Heart right ventricle (tissue), 16 donors: ENCODE measurements at places on chromosomes 1 and 21. TPM values are rescaled to one million over a fixed set of nuclear protein-coding genes. Genes with fewer than 3 reads are reported as not detected.
A peak's percentile ranks its signal among the peaks of the same experiment; 100 is the strongest.

The ATP1A4 gene
- total RNA-seq: 0.28 TPM

The PPFIA4 gene
- 45.4 TPM for total RNA-seq

The NOS1AP gene
- 4.5 TPM for total RNA-seq

The AK5 gene
- 0.44 TPM for total RNA-seq

The ABCA4 gene
- 0.47 TPM for total RNA-seq

DNA sequence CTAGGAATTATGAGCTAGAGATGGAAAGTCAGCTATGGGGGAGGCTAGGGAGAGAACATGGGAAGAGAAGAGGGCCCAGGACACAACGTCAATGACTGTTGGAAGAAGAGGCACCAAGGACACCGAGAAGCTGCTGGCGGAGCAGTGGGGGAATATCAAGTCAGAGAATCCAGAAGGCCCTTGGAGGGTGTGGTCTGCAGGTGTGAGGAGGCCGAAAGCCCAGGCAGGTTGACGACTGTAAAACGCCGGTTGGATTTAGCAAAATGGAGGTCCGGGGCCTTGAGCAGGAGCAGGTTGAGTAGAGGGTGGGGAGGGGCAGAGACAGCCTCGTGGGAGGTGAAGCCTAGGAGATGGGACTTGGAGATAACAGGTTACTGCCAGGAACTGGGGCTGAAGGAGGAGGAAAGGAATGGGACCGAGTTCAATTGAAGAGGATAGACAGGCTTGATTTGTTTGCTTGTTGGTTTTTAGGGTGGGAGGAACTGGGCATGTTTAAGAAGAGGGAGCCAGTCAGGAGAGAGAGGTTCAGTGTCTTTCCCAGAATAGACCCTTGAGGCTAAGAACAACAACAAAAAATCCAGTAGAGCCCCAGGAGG lies 35.1 kb downstream of the EDN2 start:
- H3K4me3 ChIP-seq: no peak overlapping the region
- no peak overlapping the region for H3K27ac ChIP-seq
- H3K36me3 ChIP-seq: no peaks in the 10 kb centered on the region
- H3K27me3 ChIP-seq: no peaks in the 10 kb centered on the region
- peaks cover 3% of the 10 kb centered on the region for H3K4me1 ChIP-seq

DNA sequence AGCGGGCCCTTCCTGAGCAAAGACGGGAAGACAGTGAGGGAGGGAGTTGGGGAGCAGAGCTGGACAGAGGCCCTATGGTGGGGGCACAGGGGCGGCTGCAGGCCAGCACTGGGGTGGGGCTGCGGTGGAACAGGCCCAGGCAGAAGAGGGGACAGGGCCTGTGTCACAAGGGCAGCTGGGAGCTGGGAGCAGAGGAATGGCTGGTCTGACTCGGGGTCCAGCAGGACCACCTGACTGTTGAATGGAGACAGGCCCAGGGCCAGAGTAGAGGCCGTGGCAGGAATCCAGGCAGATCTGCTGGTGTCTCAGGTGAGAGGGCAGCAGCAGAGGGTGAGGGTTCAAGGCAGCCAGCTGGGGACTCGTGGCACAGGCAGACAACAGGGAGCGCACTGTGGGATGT lies 25.3 kb downstream of the CTNNBIP1 start:
- no peak for DNase-seq
- peak overlapping the region; percentile 76 for H3K27ac ChIP-seq
- H3K36me3 ChIP-seq: no peaks in the 10 kb centered on the region
- no peak overlapping the region for H3K4me3 ChIP-seq
- peaks cover 68% of the 10 kb centered on the region for H3K4me1 ChIP-seq

DNA sequence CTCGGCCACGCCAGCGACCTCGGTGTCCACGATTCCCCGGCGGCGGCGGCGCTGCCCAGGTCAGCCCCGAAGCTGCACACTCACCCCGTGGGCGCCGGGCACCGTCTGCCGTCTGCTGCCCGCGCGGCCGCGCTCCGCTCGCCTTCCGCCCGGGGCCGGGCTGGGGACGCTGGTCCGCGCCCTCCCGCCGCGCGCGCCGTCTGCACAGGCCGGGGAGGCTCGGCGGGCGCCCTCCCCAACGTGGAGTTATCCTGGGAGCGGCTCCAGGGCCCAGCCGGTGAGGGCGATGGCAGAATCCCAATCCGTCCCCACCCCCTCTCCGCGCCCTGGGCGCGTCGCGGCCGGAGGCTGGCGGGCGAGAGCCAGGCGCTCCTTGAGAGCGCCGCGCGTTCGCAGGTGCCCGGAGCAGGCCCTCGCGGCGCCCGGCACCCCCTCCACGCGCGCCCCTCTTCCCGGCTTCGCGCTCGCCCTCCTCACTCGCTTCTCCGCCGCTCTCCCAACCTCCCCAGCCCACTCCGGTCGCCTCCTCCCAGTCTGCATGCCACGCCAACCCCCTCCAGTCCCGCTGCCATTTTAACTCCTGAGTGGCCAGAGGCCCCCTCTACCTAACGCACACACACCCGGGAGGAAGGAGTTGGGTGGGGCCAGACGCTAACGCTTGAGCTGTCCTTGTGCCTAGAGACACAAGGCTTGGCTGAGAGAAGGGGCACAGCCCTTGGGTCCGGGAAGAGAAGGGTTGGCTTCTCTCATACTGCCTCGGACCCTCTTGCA lies at the start of gene LRRN2:
Gene LRRN2, minus strand, starts transcription at position 503 of the 771 bp plus-strand sequence. CDS start 65,746 bp downstream, outside the sequence.
- peak within 1 kb of the TSS; percentile 54 for H3K4me3 ChIP-seq
- H3K36me3 ChIP-seq: no peaks in the 10 kb centered on the region
- peaks cover 5% of the 10 kb centered on the region for H3K4me1 ChIP-seq

GRCh38 chr21:45487891-45488600 lies 54.2 kb downstream of the SLC19A1 start:
- no peak overlapping the region for H3K4me3 ChIP-seq
- no peak for DNase-seq
- H3K4me1 ChIP-seq: no peaks in the 10 kb centered on the region
- no peaks in the 10 kb centered on the region for H3K36me3 ChIP-seq
- no peaks in the 10 kb centered on the region for H3K27me3 ChIP-seq
- H3K27ac ChIP-seq: no peak overlapping the region
